ENCODE measurements at places on chromosomes 7 and 10. TPM values are rescaled to one million over a fixed set of nuclear protein-coding genes. Genes with fewer than 3 reads are reported as not detected.

Gene PRLHR
- total RNA-seq = not detected

Gene C10orf62
- not detected for total RNA-seq

Gene DRGX
- total RNA-seq = not detected

Gene CALN1
- total RNA-seq = 4.8 TPM

Gene ADAP1
- 18.8 TPM for total RNA-seq

Gene CLCN1
- not detected for total RNA-seq

Gene AHR
- total RNA-seq = 91.2 TPM

Gene SFRP4
- total RNA-seq = 0.15 TPM

Gene PPP1R3C
- 14.7 TPM for total RNA-seq

Gene PRDX3
- 35.7 TPM for total RNA-seq

Gene CADPS2
- total RNA-seq = 5.2 TPM

Gene DBNL
- 81.3 TPM for total RNA-seq

DNA sequence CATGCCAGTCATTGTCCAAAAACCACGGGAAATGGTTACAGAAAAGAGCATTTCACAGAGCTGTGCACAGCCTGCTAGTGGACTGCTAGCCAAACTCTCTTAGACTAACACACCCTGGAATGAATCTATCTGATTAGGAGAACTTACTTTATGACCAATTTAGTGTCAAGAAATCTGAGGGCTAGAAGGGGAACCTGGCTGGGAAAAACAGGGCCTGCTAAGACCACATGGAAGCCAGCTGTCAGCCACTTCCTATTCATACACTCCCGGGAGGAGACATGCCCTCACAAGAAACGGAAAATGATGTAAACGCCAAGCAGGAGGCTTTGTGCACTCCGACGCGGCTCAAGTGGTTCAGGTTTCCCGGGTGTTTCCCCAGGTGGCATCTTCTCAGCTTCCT is 54.8 kb downstream of the MPP7 start:
- DNase-seq = no peak

- peak; percentile 93 for DNase-seq
These were observed 378 bp downstream of the PIK3AP1 start for GRCh38 chr10:96719850-96720421.

GRCh38 chr10:126696684-126697083 is 26.2 kb upstream of the C10orf90 start:
- DNase-seq = no peak

DNA sequence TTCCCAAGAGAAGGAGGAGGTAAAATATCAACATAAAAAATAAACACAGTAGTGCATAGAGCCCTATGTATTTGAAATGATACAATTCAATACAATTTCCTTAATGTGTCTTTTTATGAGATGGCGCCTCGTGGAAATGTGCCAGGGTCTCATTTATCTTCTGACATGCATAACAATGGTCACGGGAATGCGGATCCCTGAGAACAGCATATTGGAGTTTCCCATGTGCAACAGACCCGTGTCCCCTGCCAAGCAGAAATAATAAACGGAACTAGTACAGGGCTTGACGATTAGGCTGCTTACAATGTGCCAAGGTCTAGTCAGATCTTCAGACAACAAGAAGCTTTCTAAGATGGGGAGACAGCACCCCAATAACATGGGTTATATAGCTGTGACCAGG is 217.9 kb downstream of the ARHGAP21 start:
- DNase-seq = no peak

DNA sequence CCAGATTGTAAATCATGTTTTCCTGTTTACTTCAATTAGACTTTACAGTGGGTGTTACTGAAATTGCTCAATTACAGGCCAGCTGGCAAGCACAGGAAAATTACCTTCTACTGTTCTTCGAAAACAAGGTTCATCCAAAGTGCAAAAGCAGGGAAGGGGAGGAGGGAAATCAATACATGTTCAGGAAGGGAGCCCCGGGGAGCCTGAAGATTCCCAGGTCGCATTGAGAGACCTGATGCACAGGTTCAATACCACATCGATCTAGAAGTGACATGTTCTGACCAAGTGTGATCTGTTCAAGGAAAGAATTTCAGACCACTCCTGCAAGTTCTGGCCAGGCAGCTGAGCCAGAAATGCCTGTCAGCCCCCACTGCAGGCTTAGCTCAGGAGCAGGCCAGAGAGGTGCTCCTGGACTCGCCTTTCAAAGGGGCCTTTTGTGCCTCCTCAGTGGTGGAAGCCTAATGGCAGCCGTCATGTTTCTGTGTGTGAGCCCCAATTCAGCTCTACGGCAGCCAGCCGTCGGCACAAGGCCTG is 35.9 kb downstream of the FAM53B start:
- no peak for DNase-seq

DNA sequence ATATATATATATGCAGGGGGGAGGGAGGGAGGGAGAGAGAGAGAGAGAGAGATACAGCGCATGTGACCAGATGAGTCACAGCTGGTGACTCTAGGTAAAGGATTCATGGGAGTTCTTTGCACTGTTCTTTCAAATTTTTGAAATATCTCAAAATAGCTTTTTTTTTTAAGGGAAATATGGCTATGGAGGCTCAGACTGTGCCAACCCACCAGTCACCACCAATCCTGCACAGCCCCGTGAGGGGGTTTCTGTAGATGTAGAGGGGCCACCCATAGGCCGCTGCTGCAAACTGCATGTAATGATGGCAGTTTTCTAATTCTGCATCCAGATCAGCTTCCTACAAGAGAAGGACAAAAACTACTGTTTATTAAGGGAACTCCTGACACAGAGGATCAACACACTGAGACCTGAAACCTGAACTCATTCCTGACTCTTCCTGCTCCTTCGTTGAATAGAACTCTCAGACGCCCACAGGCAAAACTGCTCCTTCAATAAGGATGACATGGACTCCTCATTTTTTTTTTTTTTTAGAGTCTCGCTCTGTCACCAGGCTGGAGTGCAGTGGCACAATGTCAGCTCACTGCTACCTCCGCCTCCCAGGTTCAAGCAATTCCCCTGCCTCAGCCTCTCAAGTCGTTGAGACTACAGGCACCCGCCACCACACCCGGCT is 17.3 kb downstream of the DAGLB start:
- DNase-seq = no peak

DNA sequence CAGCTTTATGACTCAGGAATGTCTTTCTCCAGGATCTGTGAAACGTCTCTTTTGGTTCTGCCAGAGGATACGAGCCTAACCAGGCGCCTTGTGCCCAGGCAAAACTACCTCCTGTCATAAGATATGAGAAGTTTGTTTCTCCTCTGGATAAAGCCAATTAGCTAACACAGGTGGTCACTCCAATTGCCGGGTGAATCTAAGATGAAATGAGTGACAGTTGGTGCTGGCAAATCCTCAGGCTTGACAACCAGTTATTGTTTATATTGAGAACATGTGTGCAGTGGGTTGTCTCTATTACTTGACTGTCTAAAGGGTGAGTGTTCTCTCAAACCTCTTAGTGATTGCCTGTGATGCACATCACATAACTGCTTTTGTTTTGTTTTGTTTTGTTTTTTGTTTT is 449.1 kb downstream of the XPNPEP1 start:
- DNase-seq = no peak

DNA sequence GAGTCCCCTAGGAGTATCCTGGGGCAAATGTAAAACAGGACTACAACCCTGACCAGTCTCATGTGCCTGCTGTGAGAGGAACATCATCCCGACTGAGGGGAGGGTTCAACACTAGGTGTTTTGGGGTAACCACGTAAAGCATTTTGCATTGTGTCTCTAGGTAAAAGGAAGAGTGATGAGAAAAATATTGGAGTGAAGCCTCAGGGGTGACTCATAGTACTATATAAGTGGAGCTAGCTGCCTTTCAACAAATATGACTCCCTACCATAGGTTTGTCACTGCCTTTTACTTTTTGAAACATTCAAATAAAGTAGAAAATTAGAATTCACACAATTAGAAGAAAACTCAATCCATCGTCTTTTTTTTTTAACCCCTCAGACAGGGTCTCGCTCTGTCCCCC is 2.6 kb upstream of the CAMK2G start:
- no peak for DNase-seq

DNA sequence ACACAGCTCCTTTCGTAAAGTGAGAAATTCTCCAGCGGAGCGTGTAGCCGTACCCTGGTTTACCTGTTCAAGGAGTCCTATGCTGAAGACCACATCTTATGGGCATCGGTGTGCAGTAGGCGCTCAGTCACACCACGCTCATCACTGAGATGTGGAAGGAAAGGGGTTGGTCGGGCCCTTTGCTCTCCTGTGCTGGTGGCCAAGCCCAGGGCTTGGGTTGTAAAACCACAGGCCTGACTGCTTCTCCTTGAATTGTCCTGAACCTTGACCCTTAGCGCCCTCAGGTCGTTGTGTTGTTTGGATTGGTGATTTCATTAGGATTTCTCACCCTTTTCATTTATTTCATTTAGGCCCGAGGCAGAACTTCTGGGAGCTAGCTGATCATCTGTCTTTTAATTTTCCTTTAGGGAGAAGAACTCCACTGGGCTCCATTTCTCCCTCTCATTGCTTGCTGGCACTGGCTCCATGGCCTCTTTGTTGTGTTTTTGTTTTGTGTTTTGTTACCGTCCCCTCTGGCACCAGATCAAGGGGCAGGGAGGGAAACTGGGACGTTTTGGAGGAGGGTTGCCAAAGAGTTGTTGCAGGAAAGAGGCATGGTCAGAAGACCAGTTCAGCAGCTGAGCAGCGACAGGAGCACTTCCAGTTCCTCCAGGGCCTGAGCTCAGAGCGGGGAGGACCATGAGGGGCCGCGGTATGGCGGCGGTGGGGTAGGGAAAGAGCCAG is 511.4 kb upstream of the GALNT17 start:
- DNase-seq = no peak

- no peak for DNase-seq
These were observed 26.1 kb upstream of the VCL start for GRCh38 chr10:73971636-73972354.

GRCh38 chr10:124450012-124450782 is at the start of gene NKX1-2:
NKX1-2 (minus strand) TSS chr10:124450035; CDS start chr10:124449943, 92 bp downstream.
- DNase-seq = no peak

DNA sequence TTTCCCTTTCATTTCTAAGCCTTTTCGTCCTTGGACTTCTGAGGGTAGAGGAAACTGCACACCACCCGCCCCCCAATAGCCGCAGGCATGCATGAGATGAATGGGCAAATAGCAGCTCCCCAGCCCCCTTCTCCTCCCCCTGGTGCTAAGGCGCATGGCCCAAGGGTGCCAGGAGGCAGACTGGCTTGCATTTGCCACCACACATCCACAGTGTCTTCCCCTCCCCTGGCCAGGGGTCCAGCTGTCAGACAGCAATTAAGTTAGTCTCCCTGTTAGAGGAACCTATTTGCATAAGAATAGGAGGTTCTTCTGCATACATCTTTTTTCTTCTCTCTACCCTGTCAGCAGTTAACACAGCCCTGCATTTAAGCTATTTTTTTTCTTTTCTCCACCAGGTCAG is 20.2 kb downstream of the TOMM7 start:
- no peak for DNase-seq

DNA sequence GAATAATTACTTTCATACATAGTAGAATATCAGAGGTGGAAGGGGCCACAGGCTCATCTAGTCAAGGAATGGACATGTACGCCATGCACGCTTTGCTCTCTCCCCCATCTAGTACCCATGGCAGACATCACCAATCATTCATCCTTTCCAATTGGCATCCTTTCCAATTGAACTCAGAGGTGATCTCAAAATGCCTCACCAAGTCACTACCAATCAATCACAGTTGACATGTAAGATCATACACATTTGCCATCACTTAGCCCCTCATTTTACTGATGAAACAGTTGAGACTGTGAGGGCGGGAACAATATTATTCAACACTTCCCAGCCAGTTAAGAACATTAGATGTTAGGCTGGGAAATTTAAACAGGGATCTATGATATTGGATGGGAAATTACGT is 308.4 kb downstream of the FGFR2 start:
- DNase-seq = no peak

DNA sequence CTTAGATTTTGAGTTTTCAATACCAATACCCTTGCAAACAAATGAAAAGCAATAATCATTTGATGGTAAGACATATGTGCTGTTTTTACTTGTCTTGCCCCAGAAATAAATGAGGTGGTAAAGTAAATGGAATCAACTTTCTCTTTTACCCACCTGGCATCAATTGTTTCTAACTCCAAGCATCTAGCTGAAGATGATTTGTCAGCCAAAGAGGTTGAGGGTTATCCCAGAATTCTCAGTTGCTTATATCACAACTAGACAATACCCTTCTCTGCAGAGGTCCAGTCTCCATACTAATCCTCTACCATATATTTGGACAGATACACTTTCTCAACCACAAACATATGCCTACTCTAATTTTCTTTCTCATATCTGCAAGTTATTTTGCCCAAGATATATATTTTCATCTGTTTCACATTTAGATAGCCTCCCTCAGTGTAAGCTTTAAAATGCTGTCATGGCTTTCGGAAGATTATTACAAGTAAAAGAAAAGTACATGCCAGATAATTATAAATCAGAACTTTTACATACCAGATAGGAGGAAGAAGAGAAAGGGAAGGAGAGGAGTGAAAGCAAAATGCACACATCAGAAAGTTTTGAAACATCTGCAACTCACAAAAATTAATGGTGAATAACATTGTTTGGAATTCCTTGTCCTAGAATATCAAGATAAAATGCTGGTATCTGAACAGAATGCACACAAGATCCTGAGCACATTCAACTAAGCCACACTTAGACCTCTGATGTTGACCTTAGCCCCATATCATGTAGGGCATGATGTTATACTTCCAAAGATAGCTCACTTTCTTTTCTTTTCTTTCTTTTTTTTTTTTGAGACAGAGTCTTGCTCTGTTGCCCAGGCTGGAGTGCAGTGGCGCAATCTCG is 146.6 kb downstream of the REEP3 start:
- no peak for DNase-seq

GRCh38 chr7:107091306-107091705 is 46.8 kb downstream of the PRKAR2B start:
- no peak for DNase-seq

- no peak for DNase-seq
These were observed 357.7 kb upstream of the LRRN3 start for GRCh38 chr7:110733221-110733620.

Measured in lower leg skin (tissue), 4 donors.